ENCODE measurements at places on chromosomes 7 and 10.
A peak's percentile ranks its signal among the peaks of the same experiment; 100 is the strongest.

DNA sequence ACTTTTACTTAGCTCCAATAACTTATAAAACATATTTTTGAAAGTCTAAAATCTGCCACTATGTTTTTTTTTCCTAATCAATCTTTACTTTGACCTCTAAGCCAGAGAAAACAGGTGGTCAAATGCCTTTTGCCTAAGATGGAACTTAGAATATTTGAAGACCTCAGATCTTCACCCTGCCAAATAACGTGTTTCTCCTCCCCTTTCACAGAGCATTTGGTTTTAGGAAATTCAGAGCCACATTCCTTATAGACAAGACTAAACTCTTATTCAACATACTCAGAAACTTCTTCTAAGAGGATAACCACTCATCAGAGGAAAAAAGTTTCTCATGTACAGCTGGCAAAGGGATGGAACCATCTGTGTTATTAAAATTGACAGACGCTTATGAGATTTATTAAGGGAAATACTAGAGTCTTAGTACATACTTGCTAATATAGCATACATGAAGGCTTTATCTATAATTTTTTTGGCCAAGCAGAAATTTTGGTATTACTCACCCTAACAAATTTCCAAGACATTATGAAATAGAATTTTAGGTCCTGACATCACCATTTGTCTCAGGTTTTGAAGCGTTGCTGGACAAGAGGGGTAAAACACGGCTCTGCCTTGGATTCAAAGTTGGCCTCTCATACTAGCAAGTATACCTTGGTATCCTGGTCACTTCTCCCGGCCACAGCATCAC lies 2.6 kb upstream of the EGFR start:
- DNase-seq: no peak

DNA sequence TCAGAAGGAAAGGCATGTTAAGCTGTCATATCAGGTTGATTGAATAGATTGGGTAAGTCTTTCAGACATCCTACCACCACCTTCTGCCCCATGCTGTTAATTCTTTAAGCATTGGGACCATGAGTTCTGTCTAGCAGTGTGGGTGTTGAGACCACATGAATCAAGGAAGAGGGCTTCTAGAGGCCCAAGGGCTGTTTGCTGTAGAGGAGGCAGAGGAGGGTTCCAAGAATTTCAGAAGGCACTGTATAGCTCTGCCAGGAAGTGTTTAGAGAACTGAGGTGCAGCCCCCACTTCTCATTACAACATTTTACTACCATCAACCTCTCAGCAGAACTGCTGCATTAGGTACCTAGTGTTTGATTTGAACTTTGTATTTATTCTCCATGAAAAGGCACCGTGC lies 720.2 kb downstream of the AUTS2 start:
- DNase-seq: no peak

DNA sequence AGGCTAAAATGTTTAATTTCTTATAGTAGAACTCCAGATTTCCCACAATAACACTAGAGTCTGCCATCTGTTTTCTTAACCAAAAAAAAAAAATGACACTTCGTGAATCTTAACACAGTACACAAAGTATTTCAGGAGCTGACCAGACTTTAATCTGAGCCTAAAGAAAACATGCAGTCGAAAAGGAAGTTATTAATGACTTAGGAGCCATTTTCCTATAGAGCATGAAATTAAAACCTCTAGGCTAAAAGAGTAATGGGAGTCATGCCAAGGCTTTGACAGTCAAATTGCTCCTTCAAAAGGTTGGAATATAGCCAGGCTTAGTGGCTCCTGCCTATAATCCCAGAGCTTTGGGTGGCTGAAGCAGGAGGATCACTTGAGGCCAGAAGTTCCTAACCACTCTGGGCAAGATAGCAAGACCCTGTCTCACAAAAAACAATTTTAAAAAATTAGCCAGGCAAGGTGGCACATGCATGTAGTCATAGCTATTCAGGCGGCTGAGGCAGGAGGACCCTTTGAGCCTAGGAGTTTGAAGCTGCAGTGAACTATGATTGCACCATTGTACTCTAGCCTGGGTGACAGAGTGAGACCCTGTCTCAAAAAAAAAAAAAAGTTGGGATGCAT lies 13.6 kb downstream of the MICU1 start:
- no peak for DNase-seq

DNA sequence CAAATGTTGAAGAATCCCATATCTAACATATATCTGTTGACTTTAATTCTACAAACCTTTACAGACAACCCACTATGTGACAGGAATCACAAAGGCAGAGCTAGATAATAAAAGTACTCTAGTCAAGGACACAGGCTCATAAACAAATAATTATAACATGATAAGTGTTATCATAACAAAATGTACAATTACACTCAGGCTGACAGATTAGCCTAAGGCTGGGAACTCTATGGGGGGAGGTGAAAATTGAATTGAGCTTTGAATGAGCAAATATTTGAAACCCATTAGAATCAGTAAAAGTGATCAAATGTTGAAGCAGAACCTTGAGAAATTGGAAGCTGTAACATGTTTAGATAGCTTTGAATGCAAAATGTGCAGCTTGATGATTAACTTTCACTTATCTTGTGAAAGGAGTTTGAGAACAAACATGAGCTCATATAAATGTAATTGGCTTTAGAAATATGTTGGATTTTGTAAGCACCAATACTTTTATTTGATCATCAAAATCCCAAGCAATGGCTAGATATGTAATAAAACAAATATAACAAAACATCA lies 970.2 kb downstream of the SORCS3 start:
- DNase-seq: no peak

DNA sequence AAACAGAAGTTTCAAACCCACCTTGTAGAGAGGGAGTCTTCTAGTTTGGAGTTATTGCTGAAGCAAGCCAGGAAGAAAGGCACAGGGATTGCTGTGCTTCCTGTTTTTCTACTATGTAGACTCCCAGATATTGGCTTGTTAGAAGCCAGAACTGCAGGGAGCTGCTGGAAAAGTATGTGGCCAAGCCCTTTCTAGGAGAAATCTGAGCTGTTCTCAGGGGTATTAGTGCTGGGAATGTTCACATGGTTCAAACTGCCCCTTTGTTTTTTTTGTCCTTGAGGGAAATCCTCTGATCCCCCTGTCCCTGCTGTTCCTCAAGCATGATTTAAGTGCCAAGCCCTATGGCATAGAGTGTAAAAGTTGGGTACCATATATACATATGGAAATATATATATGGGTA lies 184.0 kb downstream of the CCDC7 start:
- no peak for DNase-seq

GRCh38 chr10:91589658-91590035 lies 43.2 kb downstream of the PPP1R3C start:
- no peak for DNase-seq

DNA sequence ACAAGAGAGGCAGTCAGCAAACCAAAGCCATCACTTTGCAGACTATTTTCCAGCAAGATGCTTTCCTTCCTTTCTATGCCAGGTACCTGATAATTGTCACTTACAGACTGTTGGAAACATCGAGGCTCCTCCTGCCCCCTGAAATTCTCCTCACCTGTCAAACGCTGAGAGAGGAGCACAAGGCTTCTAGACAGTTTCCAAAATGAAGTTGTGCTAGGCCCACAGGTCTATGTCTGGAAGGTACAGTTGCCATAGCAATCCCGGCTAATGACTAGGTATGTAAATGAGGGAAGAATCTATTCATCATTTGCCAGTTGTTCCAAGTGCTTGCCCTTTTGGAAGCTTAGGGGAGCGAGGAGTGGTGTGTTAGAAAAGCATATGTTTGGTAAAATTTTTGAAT lies 334.4 kb downstream of the CALN1 start:
- DNase-seq: no peak

DNA sequence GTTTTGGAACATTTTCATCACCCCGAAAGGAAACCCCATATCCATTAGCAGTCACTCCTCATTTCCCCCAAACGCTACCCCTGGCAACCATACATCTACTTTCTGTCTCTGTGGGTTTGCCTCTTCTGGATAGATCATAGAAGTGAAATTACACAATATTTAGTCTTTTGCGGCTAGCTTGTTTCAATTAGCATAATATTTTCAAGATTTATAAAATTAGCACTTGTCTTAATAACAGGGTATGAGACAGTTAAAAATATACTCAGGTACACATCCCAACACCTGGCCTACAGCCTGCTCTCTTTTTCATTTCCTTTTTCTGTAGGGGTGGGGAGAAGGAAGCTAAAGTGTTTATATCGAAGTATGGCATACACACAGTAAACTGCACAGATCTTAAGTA lies 81.4 kb upstream of the LRGUK start:
- no peak for DNase-seq

GRCh38 chr7:2607923-2608904 lies 23.6 kb upstream of the TTYH3 start:
- no peak for DNase-seq

DNA sequence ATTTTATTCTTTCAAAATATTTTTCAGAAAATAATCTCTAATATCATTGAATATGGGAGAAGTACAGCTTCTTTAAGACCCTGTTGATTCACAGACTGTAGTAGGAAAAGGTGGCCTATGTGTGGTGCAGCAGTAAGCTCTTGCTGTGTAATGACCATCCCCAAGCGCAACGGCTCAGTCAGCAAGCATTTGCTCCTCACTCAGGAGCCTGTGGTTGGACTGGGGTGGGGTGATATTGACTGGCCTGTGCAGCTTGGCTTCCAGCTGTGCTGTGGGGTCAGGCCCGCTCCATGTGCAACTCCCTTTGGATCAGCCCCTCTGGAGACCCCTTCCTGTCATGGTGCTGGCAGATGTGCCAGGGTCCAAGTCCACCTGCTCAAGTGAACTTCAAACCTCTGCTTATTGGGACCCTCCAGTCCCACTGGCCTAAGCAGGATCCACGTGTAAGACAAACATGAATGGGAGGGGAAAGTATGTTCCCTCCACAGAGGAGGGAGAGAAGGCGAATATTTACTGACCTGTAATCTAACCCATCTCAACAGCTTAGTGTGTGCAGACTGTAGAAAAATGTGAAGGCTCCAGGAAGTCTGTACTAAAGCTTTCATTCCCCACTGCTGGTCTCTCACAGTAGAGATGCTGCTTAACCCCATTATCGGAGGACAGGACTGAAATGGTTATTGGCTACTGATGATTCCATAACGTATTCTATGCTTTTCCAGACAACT lies 239.7 kb downstream of the WDR37 start:
- peak; percentile 15 for DNase-seq

GRCh38 chr7:1564603-1565022 lies 5.2 kb downstream of the PSMG3 start:
- no peak for DNase-seq

DNA sequence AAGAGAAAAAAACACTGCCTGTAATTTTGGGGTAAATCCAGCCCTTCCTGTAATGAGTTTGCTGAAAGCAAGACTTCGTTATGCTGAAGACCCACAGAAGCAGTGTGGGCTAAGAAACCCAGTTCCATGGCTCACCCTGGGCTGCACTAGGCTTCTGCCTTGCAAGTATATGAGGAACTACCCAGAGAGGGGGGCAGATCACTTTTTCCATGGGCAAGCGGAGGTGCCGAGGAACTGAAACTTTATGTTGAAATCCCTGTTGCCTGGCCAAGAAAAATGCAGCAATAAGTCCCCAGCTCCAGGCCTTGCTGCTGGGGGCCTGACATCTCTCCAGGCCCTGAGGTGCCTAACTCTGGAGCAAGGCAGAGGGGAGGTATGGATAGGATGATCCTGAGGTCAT lies 8.5 kb downstream of the RASSF4 start:
- DNase-seq: no peak

GRCh38 chr7:28847176-28847575 lies 111.0 kb downstream of the TRIL start:
- no peak for DNase-seq

GRCh38 chr7:50791363-50791937 lies 8.8 kb upstream of the GRB10 start:
- DNase-seq: no peak

DNA sequence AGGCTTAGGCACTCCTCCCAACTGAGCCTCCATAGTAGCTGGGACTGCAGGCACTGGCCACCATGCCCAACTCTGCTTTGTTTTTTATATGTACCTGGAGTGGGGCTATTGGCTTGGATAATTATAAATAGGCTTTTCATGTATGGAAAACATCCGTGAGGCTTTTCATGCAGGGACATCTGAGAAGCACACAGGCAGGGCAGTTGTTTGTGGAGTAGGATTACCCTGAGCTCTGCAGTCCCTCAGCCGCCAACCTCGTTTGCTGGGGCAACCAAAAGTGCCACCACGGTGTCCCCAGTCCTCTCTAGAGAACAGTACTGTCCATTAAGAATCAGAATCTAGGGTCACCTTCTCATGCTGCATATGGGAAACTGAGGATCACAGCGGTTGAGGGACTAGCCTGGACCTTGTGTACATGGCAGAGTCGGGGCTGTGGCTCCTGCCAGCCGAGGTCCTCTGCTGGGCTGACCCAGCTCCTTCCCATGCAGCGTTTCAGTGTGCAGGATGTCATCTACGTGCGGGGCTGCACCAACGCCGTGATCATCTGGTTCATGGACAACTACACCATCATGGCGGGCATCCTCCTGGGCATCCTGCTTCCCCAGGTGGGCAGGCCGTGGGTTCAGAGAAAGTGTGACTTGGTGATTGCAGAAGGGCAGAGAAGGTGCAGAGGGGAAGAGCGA lies 54.5 kb downstream of the TSPAN15 start:
- no peak for DNase-seq

DNA sequence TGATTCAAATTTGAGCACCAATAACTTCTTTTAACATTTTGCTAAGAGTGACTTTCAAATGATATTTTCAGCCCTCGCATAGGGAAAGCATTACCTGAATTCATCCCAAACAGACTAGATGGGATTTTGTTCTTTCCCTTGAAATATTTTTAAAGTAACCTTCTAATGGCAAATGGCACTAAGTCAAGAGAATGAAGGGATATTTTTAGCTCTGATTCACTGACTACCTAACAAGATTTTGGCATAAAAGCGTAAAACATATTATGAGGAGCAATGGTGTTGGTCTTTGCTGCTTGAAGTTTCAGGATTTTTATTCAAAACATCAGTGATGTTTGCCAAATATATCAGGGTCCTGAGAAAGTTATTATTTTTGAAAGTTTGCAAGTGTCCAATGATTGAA lies 290.3 kb downstream of the CDK14 start:
- no peak for DNase-seq

DNA sequence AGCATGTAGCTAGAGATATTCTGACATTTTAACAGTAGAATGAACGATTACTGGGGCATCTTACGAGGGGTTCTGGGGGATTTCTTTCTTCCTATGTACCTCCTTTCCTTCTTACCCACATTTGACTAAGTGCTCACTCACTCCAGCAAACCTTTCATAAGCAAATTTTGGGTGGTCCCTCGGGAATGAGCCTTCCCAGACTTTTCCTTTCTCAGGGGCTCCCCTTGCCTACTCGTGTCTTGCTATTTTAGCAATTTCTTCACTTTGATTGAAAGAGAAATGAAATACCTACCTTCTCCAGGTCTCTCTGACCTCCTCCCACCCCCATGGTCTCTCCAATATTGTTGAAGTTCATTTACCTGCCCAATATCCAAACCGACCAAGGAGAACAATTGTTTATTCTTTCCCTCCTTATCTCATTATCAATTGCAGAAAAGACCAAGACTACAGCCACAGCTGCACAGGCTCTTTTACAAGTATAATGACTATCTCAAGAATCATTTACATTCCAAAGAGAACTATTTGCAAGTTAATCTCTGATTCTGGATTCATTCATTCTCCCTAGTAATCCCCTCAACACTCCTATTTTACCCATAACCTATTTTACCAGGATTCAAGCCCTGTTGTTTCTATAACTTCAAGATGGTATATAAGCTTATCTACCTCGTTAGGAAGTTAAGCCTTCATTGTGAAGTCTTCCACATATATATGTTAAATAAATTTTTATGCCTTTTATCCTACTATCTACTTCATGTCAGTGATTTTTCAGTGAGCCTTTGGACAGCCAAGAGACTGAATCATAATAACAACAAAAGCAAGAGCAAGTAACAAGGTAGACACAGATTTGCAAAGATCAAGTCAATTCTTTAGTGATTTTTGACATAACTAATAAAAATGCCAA lies 480.6 kb downstream of the IPMK start:
- DNase-seq: no peak

- DNase-seq: no peak
Measured at GRCh38 chr7:90777465-90777864, 181.3 kb downstream of the CDK14 start.
